ENCODE measurements at places on chromosomes 2 and 18. TPM values are rescaled to one million over a fixed set of nuclear protein-coding genes. Genes with fewer than 3 reads are reported as not detected.
A peak's percentile ranks its signal among the peaks of the same experiment; 100 is the strongest.

Gene TRAK2
- 8.6 TPM for total RNA-seq

Gene CCDC74B
- total RNA-seq: 1.0 TPM

DNA sequence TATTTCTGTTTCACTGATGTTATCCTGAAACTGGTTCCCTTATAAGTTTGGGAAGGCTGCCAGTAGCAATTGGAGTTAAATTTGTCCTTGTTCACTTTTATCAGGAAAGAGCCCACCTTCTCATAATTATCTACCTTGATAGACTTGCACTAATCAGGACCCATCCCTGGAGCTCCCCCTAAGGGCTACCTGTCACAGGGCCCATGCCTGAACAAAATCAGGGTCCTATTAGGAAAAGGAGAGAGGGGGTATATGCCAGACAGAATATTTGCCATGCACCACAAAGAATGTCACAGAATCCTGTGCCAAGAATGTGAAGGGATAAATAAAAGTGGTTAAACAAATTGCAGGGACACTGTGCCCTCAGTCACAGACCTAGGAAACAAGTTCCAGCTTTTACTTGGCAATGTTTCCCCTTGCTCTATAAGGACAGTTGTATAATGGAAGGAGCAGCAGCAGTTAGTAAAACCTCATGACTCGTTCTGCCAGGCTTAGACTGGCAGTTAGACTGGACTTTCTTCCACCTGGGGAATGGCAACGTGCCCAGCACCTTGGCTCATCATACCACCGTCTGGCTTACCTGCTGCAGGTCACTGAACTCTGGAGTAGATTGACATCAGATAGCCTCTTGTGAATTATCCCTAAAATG, 32.3 kb upstream of the VWC2L start:
- H3K4me3 ChIP-seq: no peak overlapping the region
- no peaks in the 10 kb centered on the region for H3K36me3 ChIP-seq
- no peak for DNase-seq
- H3K4me1 ChIP-seq: no peaks in the 10 kb centered on the region
- H3K27me3 ChIP-seq: no peaks in the 10 kb centered on the region

DNA sequence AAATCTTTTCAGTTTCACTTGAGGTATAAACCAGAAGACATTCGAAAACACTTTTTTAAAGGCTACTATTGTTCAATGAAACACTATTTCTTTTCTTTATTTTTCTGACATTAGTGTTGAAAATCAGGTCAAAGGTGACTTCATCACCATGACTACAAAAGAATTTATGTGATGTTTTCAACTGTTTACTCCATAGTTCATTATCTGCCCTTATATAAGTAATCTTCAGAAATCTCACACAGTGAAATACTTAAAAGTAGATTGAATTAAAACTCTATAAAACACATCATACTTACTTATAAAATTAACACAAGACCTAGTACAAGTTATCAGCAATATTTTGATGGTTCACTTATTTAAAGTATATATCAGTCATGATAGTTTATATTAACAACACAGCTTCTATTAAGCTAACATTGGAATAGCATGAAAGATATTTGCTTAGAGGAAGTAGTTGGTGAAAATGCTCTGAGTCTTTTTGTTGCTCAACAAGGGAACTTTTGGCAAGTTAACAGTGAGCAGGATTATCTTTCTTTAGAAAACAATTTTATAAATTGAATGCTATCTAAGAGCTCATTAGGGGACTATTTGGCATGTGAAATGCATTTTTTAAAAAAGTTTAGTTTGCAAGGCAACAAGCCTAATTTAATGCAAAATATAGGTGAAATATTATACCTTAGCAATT, 60.8 kb downstream of the MC4R start:
- H3K36me3 ChIP-seq: no peaks in the 10 kb centered on the region
- no peak for DNase-seq
- no peaks in the 10 kb centered on the region for H3K27me3 ChIP-seq
- H3K4me3 ChIP-seq: no peak overlapping the region
- H3K27ac ChIP-seq: no peak overlapping the region
- no peaks in the 10 kb centered on the region for H3K4me1 ChIP-seq

- H3K27me3 ChIP-seq: no peaks in the 10 kb centered on the region
- H3K4me1 ChIP-seq: no peaks in the 10 kb centered on the region
- no peak overlapping the region for H3K27ac ChIP-seq
Measured at GRCh38 chr2:160379399-160379798, 114.2 kb downstream of the RBMS1 start.

- no peak overlapping the region for H3K4me3 ChIP-seq
- H3K36me3 ChIP-seq: no peaks in the 10 kb centered on the region
- DNase-seq: no peak
- no peaks in the 10 kb centered on the region for H3K4me1 ChIP-seq
Measured at GRCh38 chr2:134225841-134226240, 28.0 kb upstream of the MGAT5 start.

- H3K36me3 ChIP-seq: peaks cover 8% of the 10 kb centered on the region
- no peaks in the 10 kb centered on the region for H3K27me3 ChIP-seq
- H3K4me1 ChIP-seq: no peaks in the 10 kb centered on the region
- H3K27ac ChIP-seq: peak overlapping the region; percentile 86
- H3K4me3 ChIP-seq: peak overlapping the region; percentile 54
Measured at GRCh38 chr2:199459286-199460100, 1.8 kb upstream of the SATB2 start.

Gene TCF4
- 22.9 TPM for total RNA-seq

DNA sequence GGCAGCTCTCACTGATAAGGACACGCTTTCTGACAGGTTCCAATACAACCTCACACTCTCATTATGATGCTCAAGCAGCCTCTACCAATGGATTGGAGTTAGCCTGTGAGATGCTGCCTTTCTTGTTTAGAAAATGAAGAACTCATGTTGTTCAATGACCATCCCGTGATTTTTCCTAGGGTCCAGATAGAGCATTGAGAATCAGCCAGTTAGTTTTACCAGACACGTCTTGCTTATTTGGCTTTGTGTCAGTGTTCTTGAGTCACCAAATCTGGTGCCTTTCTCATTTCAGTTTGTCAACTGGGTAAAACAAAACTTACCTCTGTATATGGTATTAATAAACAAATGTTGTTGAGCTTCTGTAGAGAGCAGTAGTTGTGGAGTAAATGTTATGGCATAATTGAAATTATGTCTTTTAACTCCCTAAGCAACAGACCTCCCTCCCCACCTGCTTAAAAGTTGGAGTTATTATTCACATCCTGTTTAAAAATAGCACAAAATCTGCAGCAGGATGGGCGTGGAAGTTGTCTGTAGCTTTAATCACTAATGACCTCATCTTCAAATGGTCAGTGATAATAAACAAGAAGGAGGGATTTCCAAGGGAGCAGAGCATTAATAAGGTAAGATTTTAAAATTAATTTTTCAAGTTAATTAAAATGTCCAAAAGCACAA, 167.3 kb downstream of the HRH4 start:
- H3K36me3 ChIP-seq: no peaks in the 10 kb centered on the region
- H3K4me1 ChIP-seq: no peaks in the 10 kb centered on the region
- H3K27me3 ChIP-seq: no peaks in the 10 kb centered on the region
- DNase-seq: no peak

GRCh38 chr2:212181646-212182045, 357.0 kb downstream of the ERBB4 start:
- no peaks in the 10 kb centered on the region for H3K27me3 ChIP-seq
- no peak for DNase-seq
- no peak overlapping the region for H3K27ac ChIP-seq
- H3K4me3 ChIP-seq: no peak overlapping the region

DNA sequence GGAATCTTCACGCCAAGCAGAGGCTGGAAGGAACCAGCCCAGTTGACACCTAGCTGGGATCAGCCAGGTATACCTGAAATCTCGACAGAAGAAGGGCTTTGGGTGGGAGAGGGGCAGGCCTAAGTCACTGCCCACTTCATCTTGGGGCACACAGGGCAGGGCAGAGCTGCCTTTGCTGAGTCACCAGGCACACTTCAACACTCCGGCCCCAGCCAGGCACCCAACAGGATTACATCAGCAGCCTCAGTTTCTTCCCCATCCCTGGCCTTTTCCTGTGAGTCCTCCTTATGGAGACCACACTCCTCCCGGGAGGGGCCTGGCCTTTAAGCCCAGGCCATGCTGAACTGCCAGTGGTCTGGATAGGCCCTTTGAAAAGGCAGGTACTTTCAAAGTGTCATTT, 201.7 kb upstream of the HS6ST1 start:
- H3K4me1 ChIP-seq: no peaks in the 10 kb centered on the region
- no peak for DNase-seq
- H3K36me3 ChIP-seq: no peaks in the 10 kb centered on the region
- H3K27ac ChIP-seq: no peak overlapping the region
- no peak overlapping the region for H3K4me3 ChIP-seq

- no peaks in the 10 kb centered on the region for H3K27me3 ChIP-seq
- no peak overlapping the region for H3K27ac ChIP-seq
- DNase-seq: no peak
- H3K4me1 ChIP-seq: no peaks in the 10 kb centered on the region
- no peaks in the 10 kb centered on the region for H3K36me3 ChIP-seq
- H3K4me3 ChIP-seq: no peak overlapping the region
Measured at GRCh38 chr2:78245394-78246135, 723.4 kb upstream of the LRRTM4 start.

- H3K36me3 ChIP-seq: no peaks in the 10 kb centered on the region
- H3K4me3 ChIP-seq: no peak overlapping the region
- no peaks in the 10 kb centered on the region for H3K4me1 ChIP-seq
- no peak for DNase-seq
Measured at GRCh38 chr2:222442665-222443064, 18.3 kb downstream of the SGPP2 start.

DNA sequence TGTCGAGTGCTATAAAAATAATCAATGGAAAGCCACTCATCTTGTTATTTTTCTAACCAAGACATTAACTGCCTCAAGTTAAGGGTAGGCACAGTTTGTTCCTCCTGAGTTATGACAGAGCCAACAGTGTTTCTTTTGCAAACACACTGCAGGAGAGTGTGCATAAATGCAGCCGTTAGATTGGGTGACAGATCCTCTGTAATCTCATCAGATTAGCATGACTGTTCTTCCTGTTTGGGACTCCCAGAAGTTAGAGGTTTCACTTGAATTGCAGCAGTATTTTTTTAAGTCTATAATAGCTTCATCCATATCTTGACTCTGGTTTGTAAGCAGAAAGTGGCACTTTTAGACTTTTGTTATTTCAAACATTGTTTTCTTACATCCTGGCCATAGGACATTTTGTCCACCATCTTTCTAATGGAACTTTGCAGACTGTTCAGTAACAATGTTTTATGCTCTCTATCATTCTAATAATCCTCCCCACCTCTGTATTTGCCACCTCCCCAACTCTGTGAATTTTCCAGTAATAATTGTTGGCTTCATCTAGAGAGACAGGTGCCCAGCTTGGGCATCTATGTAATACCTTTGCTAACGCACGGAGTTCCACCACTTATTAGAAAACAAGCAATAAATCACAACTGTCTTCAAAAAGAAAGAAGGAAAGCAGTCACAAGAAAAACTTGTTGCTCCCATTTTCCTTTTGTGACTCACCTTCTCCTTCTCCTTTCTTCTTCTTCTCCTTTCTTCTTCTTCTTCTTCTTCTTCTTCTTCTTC, 560.0 kb downstream of the ADCYAP1 start:
- peak; percentile 40 for DNase-seq
- H3K4me1 ChIP-seq: no peaks in the 10 kb centered on the region
- no peaks in the 10 kb centered on the region for H3K36me3 ChIP-seq

DNA sequence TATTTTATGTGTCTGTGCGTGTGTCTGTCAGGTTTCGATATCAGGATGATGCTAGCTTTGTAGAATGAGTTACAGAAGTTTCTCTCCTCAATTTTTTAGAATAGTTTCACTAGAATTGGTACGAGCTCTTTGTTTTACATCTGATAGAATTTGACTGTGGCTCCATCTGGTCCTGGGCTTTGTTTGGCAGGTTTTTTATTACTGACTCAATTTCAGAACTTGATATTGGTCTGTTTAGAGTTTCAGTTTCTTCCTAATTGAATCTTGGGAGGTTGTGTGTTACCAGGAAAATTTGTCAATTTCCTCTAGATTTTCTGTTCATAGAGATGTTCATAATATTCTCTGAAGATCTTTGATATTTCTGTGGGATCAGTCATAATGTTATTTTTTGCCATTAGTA, 289.4 kb upstream of the COL3A1 start:
- no peak overlapping the region for H3K4me3 ChIP-seq

GRCh38 chr2:172843266-172843582, 107.6 kb downstream of the RAPGEF4 start:
- H3K27ac ChIP-seq: no peak overlapping the region
- no peaks in the 10 kb centered on the region for H3K4me1 ChIP-seq
- no peak overlapping the region for H3K4me3 ChIP-seq
- H3K27me3 ChIP-seq: no peaks in the 10 kb centered on the region
- DNase-seq: no peak

- H3K27me3 ChIP-seq: peaks cover 18% of the 10 kb centered on the region
- H3K4me3 ChIP-seq: no peak overlapping the region
- DNase-seq: no peak
- H3K4me1 ChIP-seq: no peaks in the 10 kb centered on the region
- H3K27ac ChIP-seq: no peak overlapping the region
Measured at GRCh38 chr2:233803292-233803911, 25.3 kb downstream of the MROH2A start.

DNA sequence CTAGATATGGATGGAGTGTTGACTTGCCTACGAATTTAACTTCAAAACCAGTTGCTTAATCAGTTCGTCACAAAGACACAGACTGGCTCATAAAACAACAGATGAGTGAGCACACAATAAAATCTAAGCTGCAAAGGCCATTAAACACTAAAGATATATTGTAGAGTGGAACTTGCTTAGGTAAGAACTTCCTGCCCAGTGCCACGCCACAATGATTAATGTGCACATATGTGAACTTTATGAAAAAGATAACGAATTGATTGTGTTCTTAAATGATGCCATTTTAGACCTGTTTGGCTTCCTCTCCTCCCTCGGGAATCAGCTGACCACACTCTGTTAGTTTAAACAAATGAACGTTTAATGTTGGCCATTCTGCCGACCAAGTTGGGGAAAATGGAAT, 2031.3 kb upstream of the CELF4 start:
- H3K27ac ChIP-seq: no peak overlapping the region
- DNase-seq: no peak
- no peak overlapping the region for H3K4me3 ChIP-seq

GRCh38 chr2:227607941-227608340, 6.7 kb downstream of the SCYGR3 start:
- H3K4me1 ChIP-seq: no peaks in the 10 kb centered on the region
- peaks cover 14% of the 10 kb centered on the region for H3K27me3 ChIP-seq
- no peak overlapping the region for H3K4me3 ChIP-seq
- no peaks in the 10 kb centered on the region for H3K36me3 ChIP-seq
- no peak for DNase-seq
